ENCODE measurements at places on chromosomes 5 and 9.
A peak's percentile ranks its signal among the peaks of the same experiment; 100 is the strongest.

- DNase-seq: peak; percentile 76
Observed at GRCh38 chr9:131700765-131701435, 39.0 kb downstream of the RAPGEF1 start.

DNA sequence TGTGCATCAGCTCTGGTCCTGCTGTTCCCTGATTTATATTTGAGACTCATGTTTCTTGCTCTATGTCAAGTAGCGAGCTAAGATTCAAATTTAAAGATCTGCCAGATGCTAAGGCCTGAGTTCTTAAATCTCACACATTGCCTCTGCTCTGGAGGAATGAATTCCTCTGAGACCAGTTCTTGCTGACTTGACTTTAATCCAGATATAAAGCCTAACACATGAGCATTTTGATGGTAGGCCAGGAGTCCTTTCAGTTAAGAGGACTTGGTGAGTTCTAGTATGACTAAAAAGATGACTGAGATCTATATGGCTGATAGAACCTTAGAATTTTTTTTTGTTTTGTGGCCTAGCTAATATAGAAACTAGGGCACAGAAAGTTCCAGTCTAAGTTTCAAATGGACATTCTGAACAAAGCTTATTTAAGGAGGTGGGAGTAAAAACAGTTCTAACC, 1.3 kb upstream of the INIP start:
- DNase-seq: no peak

- no peak for DNase-seq
Observed at GRCh38 chr9:81113453-81114124, 575.8 kb downstream of the TLE1 start.

DNA sequence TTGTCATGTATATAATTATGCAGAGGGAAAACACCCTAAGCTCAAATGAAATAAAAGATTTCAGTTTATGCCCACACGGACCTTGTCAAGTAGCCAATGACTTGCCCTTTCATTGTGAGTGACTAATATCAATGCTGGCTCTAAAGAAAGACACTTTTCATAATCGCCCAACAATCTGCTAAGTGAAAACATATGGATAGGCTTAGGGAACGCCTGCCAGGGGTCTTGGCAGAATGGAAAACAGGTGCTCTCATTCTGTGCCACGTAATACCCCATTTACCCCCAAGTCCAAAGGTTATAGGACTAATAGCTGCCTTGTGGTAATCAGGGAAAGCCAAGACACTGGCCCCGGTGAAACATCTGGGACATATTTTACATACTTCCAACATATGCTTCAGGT, 157.7 kb downstream of the SLF1 start:
- DNase-seq: no peak

DNA sequence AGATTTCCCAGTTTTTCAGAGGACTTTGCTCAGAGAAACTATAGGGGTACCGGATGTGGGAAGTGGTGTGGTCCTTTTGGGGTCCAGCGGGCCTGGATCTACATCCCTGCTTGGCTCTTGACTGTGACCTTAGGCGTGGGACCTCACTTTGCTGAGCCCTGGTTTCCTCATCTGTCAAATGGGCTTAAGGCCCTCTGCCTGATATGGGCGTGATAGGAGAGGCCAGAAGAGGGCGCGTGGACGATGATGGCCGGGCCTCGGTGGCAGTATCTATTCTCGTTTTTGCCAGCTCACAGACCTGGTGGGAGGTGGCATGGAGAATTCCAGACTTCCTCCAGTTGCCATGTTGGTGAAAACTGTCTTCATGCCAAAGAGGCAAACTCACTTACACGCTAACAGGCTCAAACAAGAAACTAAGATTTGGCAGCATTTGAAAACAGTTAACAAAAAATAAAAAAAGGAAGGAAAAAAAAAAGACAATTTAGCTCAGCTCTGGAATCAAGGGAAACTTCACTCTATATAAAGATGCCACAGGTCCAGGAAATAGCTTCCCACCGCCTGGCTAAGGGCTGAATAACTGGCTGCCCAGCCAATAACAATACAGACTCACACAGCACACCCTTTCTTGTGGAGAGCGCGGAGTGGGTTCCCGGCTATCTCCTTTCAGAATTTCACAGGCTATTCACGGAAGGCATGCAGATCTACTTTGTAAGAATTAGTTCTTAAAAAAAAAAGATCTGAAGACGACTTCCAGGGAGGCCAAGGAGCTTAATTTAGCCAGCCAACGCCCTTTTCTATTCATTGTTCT, 1.7 kb downstream of the SH3PXD2B start:
- DNase-seq: no peak

DNA sequence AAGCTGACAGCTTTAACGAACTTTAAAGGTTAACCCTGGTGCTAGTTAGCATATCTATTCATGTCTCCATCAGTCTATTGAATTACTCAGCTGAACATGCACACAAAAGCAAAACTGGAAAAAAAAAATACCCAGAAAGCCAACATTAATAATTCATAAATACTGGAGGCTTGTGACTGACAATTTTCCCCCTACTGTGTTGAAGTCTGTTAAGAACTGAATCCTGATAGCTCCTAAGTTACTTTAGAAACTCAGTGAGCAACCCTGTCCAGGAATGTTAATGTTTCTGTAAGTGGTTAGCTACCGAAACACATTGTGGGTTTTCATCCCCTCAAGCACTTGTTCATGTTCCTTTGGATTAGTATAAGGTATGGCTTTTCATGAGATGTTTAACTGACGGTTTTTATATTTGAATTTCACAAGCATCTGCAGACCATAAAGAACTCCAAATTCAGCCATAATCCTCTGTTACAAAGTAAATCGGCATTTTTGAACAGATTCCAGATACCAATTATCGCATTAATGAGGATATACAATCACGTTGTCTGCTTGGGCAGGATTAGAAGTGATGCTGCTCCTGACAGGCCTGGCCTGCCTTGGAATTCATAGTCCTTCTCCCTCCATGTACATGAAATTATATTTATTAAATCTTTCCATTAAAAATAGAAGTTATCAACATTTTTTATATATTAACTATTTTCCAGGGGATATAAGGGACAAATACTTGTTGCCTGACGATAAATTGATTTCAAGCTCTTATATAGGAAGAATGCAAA, 331.2 kb downstream of the TLE4 start:
- no peak for DNase-seq

DNA sequence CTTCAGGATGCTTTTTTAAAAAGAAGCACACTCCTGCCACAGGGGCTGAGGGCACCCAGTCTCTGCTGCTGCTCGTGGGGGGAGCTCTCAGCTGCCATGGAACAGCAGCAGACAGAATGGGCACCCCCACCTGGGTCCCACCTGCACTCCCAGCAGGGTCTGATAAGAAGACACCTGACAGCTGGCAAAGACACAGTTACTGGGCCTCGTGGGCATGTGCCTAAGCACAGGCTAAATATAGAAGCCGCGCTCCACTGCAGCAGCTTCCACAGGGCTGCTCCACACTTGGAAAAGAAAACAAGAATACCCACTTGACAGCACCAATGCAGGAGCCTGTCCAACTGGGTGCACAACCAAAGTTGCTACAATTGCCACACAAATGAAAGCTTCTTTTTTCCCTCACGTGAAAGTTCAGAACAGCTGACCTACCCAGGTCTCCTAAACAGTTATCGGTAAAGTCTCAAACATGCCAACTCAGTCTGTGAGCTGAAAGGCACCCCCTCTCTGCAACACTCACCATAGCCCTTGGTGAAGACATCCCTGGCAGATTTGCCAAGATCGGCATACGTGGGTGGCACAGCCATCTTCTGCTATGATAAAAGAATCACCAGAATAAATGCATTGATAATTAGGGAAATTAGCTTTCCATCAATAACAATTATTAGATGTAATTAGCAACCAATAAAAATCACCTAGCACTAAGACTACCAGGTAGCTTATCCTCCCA, 12.2 kb downstream of the VDAC1 start:
- no peak for DNase-seq

GRCh38 chr5:170479484-170479883, 24.3 kb upstream of the KCNIP1 start:
- peak; percentile 35 for DNase-seq

DNA sequence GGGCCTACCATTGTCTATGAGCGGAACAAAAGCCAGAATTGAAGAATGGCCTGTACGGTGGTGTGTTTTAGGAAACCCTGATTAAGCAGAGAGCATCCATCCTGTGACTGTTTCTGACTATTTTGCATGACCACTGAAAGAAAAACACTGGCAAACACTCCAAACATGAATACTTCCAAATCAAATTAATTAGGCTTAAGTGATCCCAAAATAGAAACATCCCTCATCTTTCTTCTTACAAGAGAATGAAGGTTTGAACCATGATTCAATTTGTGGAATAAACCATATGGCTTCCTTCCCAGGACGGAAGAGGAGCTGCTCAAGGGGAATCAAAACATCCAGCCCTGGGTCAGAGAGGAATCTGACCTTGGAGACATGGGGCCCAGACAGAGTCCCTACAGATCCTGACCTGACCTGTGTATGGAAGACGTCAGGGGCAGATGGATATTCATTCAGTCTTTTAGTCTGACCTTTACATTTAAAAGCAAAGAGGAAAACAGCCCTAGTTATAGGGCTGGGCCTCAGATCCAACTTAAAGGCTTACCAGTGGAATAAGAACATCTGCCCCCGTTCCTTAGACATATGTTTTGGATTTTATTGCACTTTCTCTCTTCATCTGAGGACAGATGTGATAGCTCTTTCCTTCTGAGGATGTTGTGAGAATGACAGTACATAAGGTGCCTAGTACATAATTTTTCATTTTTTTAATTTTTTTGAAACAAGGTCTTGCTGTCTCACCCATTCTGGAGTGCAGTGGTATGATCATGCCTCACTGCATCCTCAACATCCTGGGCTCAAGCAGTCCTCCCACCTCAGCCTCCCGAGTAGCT, 17.6 kb upstream of the RECK start:
- DNase-seq: no peak

DNA sequence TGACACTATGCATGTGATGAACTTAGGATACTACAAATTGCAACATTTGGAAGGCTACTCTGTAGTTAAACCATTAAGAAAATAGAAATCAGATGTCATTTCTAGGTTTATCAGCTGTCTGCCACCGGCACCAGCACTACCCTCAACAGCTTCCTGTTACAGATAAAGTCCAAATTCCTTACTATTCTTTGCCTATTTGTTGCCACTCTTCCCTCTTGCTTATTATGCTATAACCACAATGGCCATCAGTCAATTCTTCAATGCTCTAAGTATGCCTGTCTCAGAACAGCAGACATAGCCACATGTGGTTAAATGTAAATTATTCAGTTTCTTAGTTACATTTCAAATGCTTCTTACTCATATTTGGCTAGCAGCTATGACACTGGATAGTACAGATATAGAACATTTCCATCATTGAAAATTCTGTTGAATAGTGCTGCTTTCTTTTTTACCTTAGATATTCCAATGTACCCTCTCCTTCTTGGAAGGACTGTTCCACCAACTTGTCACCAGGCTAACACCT, 21.0 kb downstream of the DHX29 start:
- no peak for DNase-seq

DNA sequence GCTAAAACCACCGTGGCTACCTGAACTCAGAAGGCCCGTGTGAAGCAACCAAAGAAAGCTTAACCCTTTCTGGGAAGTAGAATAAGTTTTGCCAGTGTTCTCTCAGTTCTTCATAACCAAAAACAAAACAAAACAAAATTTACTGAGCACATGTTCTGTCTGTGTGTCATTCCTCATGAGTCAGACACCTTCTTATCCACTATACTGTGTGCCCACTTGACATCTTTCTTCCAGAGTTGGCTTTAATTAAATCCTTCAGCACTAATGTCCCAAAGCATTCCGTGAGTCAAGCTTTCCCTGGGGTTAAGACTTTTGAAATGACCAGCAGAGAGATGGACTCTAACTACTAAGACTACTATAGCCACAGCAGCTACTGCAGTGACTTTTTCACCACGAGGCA, 61.3 kb downstream of the GLIS3 start:
- no peak for DNase-seq

DNA sequence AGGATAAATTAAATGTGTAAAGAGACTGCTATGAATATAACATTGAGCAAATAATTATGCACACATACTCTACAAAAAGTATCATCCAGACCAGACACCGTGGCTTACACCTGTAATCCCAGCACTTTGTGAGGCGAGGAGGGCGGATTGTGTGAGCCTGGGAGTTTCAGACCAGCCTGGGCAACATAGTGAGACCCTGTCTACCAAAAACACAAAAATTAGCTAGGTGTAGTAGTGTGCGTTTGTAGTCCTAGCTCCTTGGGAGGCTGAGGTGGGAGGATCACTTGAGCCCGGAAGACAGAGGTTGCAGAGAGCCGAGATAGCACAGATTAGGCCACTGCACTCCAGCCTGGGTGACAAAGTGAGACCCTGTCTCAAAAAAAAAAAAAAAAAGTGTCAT, 2.4 kb upstream of the CDC42SE2 start:
- DNase-seq: no peak

DNA sequence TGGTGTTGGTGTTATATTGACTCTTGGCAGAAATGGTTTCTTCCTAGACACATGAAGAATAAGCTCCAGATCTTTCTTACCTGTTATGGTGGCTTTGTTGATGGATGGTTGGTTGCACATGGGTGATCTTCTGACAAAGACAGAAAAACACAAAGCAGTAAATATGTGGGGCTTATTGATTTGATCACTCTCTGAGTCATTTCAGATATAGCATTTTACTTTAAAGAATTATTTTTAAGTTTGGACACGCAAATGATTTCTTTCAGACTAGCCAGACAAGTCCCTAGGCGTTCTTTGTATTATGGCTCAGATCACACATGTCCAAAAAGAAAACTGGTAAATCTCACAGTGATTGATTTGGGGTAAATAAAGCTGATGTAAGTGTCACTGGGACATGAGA, 597.6 kb downstream of the RAB3C start:
- no peak for DNase-seq

GRCh38 chr9:128043467-128043868, 23.7 kb downstream of the NAIF1 start:
- no peak for DNase-seq

- DNase-seq: no peak
Observed at GRCh38 chr5:66597183-66597757, 1.1 kb downstream of the MAST4 start.

DNA sequence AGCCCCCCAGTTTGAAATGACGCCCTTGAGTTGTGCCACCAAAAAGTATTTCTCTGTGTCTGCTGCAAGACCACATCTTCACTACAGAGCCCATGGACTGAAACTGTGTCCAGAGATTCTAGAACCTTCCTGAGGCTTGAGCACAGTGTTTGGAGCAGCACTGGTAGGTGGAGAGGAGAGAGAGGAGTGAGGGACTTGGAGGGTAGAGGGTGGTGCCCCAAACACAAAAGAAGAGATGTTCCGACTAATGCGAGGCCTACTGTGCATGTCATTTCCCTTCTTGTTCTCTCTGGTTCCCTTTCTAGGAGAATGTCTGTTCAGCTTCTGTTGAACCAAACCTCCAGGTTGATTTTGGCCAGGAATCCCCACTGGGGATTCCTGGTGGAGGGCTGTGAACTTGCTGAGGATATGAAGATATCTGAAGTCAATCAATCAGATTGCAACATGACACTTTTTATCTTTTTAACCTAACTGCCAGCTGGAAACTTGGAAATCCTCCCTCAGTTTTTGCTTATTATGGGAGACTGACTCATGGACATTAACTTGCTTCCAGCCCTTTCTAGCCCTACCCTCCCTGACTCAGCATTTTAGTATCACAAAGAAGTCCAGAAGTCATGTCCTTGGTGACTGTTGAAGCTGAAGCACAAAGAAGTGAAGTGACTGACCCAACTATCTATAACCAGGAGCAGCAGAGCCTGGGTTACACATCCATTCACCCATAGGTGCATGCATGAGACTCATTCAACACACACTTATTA, 154.5 kb downstream of the NR3C1 start:
- no peak for DNase-seq
